Activated T-helper 1 cell treated with anti-CD3 and anti-CD28 coated beads, Interleukin-2, amount 50 U/mL, for 16 hours (primary cell): ENCODE measurements at places on chromosomes 12 and 14.

DNA sequence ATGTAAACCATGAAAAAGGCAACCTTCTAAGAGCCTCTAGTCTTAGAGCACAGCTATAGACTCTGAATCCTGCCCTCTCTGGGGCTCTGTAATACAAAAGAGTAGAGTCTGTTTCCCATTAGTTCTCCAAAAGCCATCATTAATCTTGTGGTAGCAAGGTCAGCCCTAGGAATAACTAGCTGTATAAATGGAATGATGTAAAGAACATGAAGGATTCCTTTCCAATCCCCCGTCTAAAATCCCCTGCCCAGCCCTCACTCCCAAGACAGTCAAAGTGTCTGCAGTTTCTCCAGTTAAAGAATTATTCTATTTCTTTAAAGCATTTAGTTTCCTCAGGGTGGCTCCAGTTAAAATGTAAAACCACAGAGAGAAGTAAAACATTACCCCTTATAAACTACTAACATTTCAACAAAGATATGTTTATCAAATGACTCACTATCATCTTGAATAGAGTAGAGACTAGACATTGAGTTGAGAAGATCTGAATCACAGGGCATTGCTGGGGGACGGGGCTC lies 104.2 kb downstream of the ST8SIA1 start:
- DNase-seq = no peak

GRCh38 chr12:13205809-13206559 lies 9.5 kb downstream of the EMP1 start:
- DNase-seq = no peak

- DNase-seq = no peak
Observed at GRCh38 chr12:123659996-123660727, 10.8 kb upstream of the TCTN2 start.

GRCh38 chr14:21523203-21523602 lies 2.9 kb downstream of the SALL2 start:
- no peak for DNase-seq

- no peak for DNase-seq
Observed at GRCh38 chr12:87413784-87414183, 615.4 kb downstream of the C12orf50 start.

- DNase-seq = no peak
Observed at GRCh38 chr12:87254381-87255030, 774.7 kb downstream of the C12orf50 start.

DNA sequence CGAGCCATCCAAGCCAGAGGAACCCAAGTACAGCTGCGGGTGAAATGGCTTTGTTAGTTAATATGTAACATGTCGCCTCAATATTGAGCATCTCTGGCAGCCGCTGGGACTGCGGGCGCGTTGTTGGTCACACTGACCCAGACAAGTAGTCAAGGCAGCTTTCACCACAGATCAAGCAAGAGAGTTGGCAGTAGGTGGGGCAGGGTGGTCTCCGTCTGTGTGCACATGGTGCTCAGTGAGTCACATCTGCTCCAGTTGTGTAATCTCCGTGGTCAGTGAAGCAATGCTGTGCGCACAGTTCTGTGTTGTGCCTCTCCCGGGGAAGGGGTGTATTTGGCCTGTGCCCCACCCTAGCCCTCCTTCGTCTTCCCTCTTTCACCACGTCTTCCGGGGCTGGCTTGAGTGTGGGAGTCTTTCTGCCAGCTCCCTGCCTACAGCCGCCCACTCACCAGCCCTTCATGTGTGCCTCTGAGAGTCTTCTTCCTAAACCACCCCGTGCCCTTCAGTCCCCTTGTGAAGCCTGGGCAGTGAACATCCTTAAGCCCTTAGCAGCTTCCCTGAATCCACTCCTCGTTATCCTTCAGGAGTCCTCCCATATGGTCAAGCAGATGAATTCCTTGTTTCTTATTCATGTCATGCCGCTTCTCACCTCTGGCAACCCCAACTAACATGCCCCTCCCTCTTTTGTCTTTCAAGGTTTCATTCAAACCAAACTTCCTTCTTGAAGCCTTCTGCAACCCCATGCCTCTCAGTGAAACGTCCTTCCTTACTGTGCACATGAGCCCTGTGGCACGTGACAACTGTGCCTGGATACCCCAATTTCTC lies 242.1 kb downstream of the CACNA1C start:
- no peak for DNase-seq

GRCh38 chr12:119715268-119715620 lies 47.3 kb downstream of the PRKAB1 start:
- no peak for DNase-seq

- DNase-seq = no peak
Observed at GRCh38 chr14:88695870-88696269, 96.9 kb downstream of the EML5 start.

DNA sequence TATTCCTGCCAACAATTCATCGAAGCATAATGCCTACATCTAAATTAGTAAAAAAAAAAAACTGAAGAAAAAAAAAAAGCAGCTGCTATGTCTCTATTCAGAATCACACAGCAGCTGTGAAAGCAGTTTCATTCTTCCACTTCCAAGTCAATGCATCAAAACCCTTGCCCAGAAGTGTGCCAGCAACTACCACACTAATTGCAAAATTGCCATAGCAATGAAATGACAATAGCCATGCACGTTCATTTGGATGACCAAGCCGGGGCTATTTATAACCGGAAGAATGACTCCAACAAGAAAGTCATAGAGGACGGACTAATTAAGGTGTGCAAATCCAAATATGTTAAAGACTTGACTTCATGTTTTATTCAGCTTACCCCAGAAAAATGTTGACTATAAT lies 42.5 kb downstream of the SLC2A13 start:
- no peak for DNase-seq

DNA sequence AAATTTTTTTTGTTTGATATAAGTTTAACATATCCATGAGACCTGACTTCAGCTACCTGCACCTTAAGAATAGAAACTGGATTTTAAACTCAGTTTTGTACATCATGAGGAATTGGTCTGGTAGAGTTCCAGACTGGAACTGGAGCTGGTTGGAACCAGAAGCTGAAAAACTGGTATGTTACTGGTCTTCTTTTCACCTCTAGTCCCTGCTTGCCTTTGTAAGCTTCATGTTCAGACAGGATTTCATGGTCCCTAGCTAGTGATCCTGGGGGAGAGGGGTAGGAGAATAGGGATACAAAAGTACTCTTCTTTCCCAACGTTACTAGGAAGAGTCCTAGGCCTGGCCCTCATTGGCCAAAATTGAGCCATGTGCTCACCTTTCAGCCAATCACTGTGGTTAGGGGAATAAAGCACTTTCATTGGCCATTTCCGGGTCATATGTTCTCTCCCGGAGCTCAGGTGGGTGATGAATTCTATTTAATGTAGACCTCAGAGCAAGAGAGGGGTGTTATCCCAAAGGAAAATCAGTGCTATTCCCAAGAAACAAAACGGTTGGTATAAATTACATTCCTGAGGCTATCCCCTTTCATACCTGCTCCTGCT lies 36.9 kb upstream of the APPL2 start:
- no peak for DNase-seq

- no peak for DNase-seq
Observed at GRCh38 chr14:35349496-35350365, 54.8 kb downstream of the NFKBIA start.

DNA sequence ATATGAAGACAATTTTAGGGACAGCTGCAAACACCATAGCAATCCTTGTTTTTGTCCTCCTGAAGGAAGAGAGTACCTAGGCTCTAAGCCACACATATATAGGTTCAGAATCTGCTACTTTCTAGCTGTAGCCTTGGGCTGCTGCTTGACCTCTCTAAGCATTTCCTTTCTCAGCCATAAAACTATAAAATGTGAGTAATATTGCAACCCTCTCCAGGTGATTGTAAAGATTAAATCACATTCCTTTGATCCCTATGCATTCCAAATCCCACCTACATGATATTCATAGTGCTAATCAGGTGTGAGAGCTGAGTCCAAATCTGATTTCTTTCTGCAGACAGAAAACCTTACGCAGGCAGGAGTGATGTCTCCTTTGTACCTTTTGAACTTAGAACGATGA lies 913.5 kb downstream of the VRK1 start:
- DNase-seq = no peak

GRCh38 chr14:103748534-103748857 lies 32.9 kb downstream of the ZFYVE21 start:
- DNase-seq = peak; percentile 25
